ENCODE measurements at places on chromosomes 2 and 18.

DNA sequence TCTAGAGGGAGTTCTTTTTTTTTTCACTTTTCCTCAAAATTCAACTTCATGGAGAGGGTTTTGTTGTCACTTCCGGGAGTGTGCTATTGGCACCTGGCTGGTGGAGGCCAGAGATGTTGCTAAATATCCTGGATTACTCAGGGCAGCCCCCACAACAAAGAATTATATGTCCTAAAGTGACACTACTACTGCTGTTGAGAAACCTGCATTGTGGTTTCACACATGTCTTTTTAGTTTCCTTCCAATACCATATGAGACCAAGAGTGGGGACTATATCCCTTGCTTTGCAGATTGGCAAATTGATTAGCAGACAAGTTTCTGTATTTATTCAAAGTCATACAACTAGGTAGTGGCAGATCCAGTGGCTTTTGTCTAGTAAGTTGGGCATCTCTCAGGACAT, 826.8 kb downstream of the TRIB2 start:
- no peak for DNase-seq

GRCh38 chr2:163878718-163879117, 142.9 kb upstream of the FIGN start:
- no peak for DNase-seq

- no peak for DNase-seq
Measured at GRCh38 chr18:69838620-69839411, 108.9 kb downstream of the CD226 start.

DNA sequence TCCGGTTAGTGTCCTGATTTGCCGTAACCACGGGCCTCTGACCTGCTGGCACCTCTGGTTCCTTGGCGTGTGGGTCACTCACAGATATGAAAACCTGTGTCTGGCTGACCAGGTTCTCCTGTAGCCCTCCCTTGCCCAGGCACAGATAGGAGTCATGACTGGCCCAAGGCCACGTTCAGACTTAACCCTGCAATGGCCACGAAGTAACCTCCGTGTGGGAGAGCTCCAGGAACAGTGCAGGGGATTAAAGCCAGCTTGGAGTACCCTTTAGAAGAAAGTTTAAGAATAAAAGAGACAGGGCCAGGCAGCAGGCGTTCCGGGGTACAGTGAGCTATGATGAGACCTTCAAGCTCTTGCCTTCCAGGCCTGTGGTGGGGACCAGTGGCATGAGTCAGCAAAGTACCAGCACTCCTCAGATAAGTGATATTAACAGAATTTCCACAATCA, 25.5 kb downstream of the CENPO start:
- DNase-seq, result no peak

DNA sequence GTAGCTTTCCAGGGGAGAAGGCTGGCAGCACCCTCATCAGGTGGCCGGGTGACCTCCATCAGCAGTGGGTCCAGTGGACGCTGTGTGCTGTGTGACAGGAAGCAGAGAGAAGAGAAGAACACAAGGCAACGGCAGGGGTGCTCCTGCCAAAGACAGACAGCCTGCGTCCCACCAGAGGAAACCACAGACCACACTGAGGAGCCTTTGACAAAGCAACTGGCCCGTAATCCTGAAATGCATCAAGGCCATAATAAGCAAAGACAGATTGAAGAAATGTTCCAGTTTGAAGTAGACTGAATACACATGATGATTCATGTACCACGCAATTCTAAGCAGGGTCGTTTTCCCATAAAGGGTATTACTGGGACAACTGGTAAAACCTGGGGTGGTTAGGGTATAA, 172.4 kb downstream of the FBXO15 start:
- DNase-seq, result no peak

GRCh38 chr2:99618579-99619097, 128.8 kb upstream of the REV1 start:
- no peak for DNase-seq

- no peak for DNase-seq
Measured at GRCh38 chr2:47631306-47631705, 151.6 kb upstream of the MSH6 start.

- DNase-seq, result no peak
Measured at GRCh38 chr2:190996947-190997346, 17.0 kb downstream of the STAT1 start.
